Fibroblast of the conjunctiva (primary cell): ENCODE measurements at places on chromosomes 16 and 17.

GRCh38 chr16:84889066-84889465, 69.3 kb downstream of the CRISPLD2 start:
- no peak for DNase-seq

GRCh38 chr17:44940317-44940716, 7.3 kb downstream of the KIF18B start:
- no peak for DNase-seq

GRCh38 chr17:76337413-76337777, 16.3 kb downstream of the PRPSAP1 start:
- no peak for DNase-seq

DNA sequence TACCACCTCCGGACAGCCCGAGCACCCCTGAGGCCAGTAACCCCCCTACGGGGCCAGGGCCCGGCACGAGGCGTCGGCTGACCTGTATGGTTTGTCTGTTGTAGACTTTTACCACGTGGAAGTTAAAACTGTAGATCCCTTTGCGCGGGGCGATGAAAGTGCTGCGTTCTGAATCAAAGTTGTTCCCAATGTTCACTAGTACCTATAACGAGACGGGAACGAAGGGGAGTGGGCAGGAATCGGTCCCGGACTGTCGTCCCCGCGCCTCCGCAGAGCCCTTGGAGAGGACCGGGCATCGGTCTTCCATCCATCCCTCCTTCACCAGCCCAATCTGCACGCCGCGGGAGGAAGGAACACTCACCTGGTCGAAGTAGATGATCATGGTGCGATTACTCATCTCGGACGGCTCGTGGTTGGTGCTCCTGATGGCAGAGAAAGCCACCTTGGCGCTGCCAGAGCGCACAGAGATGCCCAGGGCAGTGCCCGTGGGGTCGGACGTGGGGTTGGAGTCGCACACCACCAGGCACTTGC, 732 bp downstream of the CBLN1 start:
- DNase-seq = no peak

DNA sequence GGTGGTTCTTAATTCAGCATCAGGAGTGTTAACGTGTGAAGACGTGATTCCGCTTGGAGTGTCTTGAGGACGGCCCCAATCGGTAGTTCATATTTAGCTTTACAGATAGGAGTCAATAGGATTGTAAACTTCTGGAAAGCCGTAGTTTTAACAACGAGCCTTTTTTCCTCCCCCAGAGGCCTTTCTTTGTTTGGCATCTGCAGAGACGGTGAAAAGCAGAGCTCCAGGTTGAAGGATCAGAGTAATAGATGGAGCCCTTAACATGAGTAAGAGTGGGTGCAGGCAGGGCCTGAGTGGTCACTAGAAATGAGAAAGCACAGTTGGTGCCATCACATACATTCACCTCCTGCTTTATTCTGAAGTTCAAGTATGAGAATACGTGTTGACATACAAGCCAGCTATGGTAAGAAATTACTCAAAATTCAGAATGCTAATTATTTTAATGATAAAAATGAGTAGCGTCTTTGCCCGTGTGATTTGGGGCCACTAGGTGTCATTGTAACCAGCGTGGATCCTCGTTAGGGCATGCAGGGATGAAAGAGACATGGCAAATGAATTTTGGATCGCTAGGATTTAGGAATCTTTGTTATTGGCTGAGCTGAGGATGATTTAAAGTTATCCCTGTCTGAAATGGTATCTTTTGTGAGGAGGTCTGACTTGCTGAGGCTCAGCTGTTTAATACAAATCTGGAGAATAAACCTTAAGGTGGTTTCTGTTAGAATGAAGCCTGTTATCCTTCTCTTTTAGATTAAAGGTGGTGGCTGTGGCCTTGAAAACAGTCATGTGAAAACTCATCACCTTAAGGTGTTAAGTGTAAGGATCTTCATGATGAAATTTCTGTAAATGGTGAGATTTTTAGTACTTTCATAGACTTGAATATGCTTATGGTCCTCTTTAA, 18.6 kb downstream of the PRCD start:
- no peak for DNase-seq

- no peak for DNase-seq
Measured at GRCh38 chr17:33091271-33091670, 99.6 kb downstream of the SPACA3 start.
